ENCODE measurements at places on chromosomes 1 and 21.
A peak's percentile ranks its signal among the peaks of the same experiment; 100 is the strongest.

GRCh38 chr1:226691247-226691646 is 47.8 kb downstream of the ITPKB start:
- no peak for DNase-seq

- no peak for DNase-seq
Measured at GRCh38 chr21:42531771-42532170, 18.1 kb downstream of the SLC37A1 start.

GRCh38 chr1:53471000-53471399 is 11.8 kb downstream of the DMRTB1 start:
- no peak for DNase-seq

GRCh38 chr1:117436513-117436912 is 69.3 kb downstream of the MAN1A2 start:
- no peak for DNase-seq

- DNase-seq = no peak
Measured at GRCh38 chr1:66258404-66259105, 275.4 kb upstream of the SGIP1 start.

DNA sequence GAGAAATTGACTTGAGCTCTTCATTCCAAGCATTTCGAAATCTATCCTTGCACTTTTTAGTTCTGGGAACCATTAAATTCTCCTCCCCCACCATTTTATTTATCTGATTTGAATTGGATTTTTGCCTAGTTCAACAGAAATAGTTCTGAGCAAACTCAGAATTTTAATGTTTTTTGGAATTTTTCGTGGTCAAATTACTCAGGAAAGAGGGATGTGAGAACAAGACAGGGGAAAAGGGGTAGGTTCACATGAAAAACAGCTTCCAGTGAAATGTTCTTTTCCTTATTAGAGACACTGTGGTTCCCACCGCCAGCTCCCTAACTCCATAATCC is 5.7 kb upstream of the ZNF697 start:
- DNase-seq = no peak

GRCh38 chr1:90114521-90115141 is 119.7 kb downstream of the ZNF326 start:
- DNase-seq = no peak

GRCh38 chr1:66998972-66999371 is 55.0 kb downstream of the SLC35D1 start:
- no peak for DNase-seq

- DNase-seq = no peak
Measured at GRCh38 chr1:162626094-162626493, 6.2 kb upstream of the DDR2 start.

DNA sequence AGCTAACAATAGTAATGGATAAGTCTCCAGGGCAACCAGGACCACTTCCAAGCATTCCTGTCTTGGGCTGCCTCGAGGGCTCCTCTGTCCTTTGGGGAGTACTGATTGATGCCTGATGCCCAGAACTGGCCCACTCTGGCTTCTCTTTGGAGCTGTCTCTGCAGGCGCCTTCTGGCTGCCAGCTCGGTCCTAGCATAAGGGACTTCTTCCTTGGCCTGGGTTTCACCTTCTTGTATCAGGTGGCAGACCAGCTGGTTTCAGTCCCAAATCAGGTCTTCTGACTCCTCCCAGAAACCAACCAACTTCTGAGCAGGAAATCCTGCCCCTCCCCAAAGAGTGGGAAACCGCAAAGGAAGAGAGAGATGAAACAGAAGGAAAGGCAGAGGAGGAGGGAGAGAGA is 10.6 kb downstream of the G0S2 start:
- no peak for DNase-seq

- DNase-seq = no peak
Measured at GRCh38 chr1:42943166-42943565, 15.5 kb downstream of the SLC2A1 start.

- DNase-seq = no peak
Measured at GRCh38 chr1:78102916-78103315, 57.1 kb downstream of the GIPC2 start.

DNA sequence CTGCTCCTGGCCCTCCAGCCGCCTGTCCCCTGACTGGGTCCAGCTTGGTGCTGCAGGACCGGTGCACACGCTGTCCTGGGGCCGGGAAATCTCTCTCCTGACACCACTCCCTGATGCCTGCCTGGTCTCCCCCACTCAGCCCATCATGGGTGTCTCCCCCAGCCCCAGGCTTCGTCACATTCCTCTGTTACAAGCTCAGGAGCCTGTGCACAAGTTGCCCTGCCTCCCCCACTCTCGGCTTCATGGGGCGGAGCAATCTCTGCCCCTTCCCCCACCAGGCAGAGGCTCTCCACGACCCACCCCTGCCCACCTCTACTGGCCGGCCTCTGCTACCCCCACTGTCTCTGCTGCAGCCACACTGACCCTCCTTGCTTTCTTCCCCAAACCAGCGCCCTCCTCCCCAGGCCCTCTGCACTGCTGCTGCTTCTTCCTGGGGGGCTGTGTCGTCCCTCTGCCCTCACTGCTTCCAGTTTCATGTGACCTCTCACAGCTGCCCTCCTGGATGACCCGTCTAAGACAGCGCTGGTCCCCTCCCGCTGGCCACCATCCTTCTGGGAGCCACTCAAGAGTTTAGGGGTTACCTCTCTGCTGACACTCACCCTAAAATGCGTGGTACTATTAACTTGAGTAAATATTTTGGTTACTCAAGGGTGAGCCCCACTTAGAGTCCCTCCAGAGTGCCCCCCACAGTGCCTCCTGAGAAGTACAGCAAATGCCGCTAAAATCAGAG is 5.7 kb upstream of the RIPK4 start:
- DNase-seq = no peak

GRCh38 chr1:195954848-195955247 is 653.4 kb downstream of the KCNT2 start:
- no peak for DNase-seq

DNA sequence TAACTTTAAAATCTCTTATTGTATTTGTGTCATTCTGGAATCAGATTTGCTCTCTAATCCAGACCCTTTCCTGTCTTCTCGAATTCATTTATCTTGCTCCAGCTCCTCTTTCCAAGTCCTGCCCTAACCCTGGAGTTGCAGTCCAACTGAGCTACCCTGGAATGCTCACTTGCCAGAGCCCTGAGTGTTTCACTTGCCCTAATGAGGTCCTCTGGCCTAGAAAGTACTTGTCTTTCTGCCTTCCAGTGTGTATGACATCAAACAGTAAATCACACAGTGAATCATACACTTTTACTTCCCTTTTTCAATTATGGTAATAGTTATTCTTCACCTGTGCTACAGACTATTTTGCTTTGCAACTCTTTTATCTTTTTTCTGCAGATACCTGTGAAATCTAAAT is 96.9 kb downstream of the NEK7 start:
- no peak for DNase-seq

DNA sequence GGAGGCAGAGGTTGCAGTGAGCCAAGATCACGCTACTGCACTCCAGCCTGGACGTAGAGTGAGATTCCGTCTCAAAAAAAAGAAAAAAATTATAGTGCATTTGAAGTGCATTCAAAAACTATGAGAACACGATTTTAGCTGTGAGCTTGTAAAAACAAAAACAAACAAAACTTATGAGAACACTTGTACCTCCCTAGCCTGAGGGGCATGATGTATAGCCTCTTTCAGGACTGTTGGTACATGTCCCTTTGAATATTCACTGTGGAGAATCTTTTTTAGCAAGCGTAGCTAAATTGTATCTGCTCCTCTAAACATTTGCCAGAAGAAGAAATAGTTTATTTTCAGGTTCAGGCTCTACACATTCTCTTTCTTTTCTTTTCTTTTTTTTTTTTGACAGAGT is 9.5 kb upstream of the DEGS1 start:
- DNase-seq = no peak

DNA sequence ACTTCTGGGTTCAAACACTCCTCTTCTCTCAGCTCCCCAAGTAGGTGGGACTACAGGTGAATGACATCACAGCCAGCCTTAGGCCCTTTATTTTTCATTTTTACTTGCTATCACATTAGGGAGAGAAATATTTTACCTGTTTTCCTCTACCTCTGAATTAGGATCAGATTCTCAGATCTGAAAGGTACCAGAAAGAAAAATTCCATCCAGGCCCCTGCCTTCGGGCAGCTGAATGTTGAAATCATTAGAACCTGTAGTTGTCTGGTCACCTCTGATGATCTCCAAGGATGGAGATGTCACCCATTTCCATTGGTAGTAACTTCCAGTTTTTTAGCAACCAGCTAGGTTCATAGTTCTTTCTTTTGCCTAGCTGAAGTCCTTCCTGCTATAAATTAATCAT is 175.6 kb upstream of the TNR start:
- no peak for DNase-seq

DNA sequence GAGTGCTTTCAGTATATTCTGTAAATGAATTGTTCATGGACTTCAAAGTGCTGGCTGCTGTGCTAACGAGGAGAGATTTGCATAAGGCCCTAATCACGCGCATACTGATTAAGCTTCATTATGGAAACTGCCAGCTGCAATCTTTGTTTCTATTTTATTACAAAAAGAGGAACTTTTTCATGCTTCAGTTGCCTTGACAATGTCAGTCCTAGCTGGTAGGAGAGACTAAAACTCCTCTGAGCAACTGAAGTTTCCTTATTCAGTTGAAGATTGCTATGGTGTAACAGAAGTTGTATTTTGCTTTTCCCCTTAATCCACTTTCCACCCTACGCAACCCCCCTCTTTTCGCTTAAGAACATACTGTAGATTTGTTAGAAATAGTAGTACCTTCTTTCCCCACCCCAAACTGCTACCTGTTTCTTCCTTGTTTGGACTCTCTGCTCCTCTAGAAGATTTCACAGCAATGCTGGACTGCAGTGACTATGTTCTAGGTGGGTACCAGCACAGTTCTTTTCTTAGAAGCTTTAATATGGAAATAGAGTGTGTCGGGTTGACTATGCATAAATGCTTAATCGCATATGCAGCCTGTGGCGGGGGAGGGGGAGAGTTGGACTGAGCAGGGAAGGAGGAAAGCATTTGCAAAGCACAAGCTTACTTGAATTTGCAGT is 108.3 kb downstream of the POU2F1 start:
- DNase-seq = peak; percentile 9

GRCh38 chr1:10727751-10728232 is 68.7 kb downstream of the CASZ1 start:
- no peak for DNase-seq

GRCh38 chr1:2044510-2045319 is 5.5 kb upstream of the PRKCZ start:
- DNase-seq = peak; percentile 58

DNA sequence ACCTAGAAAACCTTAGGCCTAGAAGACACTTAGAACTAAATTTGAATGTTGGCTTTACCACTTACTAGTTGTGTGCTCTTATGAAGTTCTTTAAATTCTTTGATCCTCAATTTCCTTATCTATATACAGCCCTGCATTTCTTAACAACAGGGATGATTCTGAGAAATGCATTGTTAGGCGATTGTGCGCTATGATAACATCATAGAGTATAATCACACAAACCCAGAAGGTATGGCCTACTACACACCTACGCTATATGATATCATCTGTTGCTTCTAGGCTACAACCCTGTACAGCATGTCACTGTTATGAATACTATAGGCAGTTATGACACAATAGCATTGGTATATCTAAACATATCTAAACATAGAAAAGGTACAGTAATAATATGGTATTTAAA is 137.4 kb downstream of the CHD1L start:
- no peak for DNase-seq

GRCh38 chr1:166933633-166934032 is 41.7 kb downstream of the ILDR2 start:
- DNase-seq = no peak

DNA sequence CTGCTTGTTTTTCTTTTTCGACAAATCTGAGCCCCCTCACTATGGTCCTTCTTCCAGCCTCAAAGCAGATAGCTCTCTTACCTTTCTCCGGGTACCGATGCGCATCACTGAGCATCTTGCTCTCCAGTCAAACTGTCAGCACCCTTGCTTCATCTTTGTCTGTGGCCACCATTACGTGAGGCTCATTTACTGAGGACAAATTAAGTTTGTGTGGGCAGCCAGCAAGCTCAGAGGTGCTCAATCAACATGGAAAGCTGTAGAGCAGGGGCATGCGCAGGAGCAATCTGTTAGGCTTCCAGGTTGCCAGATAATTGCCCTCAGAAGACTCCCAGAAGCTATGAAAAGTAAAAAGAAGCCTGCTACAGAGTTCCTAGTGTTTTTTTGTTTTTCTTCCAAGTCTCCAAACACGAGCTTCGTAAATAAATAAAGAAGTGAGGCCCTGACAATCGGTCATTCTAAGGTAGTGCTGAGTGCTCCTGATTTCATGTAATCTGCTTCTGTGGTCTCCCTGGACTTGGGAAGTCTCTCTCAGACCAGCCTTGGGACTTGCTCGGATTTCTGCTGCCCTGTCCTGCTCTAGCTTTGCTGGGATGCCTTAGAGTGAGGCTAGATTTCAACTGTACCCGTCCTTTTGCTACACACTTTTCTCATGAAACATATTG is 1.8 kb downstream of the C1orf53 start:
- no peak for DNase-seq

DNA sequence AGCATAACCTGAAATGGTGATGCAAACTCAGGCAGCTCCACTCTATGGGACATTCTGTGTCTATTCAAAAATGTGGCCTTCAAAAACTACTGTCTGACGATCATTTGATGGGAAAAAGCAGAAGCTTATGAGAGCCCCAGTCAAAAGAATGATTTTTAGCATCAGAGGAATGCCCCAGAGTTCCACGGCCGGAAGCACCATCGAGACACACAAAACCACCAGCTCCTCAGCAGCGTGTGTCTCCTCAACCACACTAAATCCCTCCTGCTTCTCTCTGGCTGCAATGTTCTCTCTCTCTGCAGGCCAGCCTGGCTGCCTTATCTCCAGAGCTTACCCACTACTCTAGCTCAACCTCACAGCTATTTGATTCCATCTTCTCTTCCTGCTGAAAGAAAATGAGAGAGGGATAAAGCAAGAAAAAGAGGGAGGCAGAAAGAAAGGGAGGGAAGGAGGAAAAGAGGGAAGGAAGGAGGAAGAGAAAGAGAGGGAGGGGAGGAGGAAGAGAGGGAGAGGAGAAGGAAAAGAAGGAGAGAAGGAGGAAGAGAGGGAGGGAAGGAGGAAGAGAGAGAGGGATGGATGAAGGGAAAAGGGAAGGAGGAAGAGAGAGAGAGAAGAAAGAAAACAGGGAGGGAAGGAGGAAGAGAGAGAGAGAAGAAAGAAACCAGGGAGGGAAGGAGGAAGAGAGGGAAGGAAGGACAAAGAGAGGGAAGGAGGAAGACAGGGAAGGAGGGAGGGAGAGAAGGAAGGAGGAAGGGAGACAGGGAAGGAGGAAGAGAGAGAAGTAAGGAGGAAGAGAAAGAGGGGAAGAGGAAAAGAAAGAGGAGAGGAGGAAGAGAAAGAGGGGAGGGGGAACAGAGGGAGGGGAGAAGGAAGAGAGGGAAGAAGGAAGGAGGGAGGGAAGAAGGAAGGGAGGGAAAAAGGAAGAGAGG is 33.5 kb upstream of the LAPTM5 start:
- no peak for DNase-seq

GRCh38 chr1:76583875-76584477 is 283.3 kb upstream of the ST6GALNAC5 start:
- DNase-seq = no peak
